ENCODE measurements at places on chromosomes 13 and 19. TPM values are rescaled to one million over a fixed set of nuclear protein-coding genes. Genes with fewer than 3 reads are reported as not detected.
A peak's percentile ranks its signal among the peaks of the same experiment; 100 is the strongest.

GRCh38 chr13:84605927-84606326 is 723.7 kb upstream of the SLITRK1 start:
- DNase-seq = no peak

DNA sequence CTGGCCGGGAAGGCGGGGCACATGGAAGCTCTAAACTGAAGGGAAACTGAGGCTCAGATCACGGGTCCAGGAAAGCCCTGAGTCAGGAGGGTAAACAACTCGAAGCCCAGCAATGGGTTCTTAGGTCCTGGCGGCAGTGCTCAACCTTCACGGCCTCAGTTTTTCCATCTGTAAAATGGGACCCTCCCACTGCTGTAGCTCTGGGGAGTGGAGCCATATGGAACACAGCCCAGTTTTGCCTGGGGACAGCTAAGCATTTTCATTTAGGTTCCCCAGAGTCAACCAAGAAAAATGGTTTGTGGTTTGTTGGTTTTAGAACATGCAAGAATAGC is 30.4 kb downstream of the CEBPG start:
- DNase-seq = peak; percentile 42

DNA sequence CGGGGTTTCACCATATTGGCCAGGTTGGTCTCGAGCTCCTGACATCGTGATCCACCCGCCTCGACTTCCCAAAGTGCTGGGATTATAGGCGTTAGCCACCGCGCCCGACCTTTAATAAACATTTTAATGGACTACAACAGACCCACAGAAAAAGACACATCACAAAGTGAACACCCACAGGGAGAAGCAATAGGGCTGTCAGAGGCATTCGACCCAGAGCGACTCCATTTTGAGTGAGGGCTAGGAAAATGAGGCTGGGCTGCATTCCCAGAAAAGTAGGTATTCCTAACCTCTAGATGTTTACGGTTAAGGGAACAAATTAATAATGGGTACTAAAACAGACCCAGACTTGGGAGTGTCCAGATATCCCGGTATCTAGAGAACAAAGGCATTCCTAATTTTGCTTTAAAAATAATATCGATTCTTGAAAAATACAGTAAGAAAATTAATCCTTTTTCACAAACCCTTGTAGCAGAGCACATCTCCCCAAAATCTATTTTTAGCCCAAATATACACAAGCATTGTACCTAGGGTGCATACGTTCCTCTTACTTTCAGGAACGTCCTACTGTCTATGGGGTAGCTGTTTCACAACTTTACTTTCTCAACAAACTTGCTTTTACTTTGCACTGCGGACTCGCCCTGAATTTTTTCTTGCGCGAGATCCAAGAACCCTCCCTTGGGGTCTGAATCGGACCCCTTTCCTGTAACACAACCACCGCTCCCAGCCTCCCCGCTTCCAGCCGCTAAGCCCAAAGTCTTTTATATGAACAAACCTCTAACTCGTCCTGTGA is 811 bp upstream of the ZNF8 start:
- no peak for DNase-seq

GRCh38 chr19:47309608-47310007 is at the start of gene C5AR1:
Gene C5AR1, plus strand, starts transcription at chr19:47309861. Its CDS starts 35 bp downstream, at chr19:47309896.
- peak; percentile 70 for DNase-seq

GRCh38 chr13:82688400-82688994 is 1193.8 kb downstream of the SLITRK1 start:
- DNase-seq = no peak

- no peak for DNase-seq
Observed at GRCh38 chr19:14078411-14078810, 5.8 kb downstream of the MISP3 start.

DNA sequence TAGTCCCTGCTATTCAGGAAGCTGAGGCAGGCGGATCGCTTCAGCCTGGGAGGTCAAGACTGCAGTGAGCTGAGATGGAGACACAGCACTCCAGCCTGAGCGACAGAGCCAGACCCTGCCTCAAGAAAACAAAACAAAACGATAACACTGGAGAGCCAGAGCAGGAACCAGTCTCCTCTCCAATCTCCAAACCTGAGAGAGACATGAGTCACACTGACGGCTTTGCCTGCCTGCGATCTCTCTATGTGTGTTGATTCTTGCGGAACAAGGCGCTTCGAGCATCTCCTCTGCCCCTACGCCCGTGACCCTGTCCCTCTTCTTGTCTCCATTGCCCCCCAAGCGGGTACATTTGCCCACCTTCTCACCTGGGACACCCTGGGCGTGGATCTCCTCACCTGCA is 15.6 kb downstream of the DPRX start:
- DNase-seq = no peak

DNA sequence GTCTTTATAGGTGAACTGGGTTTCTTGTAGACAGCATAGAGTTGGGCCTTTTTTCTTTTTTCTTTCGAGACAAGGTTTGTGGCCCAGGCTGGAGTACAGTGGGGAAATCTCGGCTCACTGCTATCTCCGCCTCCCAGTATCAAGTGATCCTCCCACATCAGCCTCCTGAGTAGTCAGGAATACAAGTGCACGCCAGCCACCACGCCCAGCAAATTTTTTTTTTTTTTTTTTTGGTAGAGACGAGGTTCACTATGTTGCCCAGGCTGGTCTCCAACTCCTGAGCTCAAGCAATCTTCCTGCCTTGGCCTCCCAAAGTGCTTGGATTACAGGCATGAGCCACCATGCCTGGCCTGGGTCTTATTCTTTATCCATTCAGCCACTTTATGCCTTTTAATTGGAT is 5.1 kb upstream of the CALM3 start:
- DNase-seq = no peak

GRCh38 chr13:111857846-111858560 is 208.9 kb upstream of the SOX1 start:
- DNase-seq = no peak

DNA sequence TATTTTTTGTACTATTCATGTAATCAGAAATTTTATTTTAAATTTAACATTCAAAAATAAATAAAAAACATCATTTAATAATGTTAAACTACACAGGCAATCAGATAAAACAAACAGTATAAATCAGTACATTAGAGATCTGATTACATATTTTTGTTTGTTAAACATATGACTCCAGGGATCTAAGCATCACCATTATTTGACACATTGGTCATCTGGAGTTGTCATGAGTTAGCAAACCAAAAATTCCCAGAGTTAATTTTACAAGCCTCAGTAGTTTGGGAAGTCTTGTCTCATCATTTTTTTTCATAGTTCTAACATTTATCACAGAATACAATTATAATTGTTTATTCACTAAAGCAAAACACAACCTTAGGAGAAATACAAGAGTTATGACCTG is 770.8 kb upstream of the SLITRK6 start:
- no peak for DNase-seq

DNA sequence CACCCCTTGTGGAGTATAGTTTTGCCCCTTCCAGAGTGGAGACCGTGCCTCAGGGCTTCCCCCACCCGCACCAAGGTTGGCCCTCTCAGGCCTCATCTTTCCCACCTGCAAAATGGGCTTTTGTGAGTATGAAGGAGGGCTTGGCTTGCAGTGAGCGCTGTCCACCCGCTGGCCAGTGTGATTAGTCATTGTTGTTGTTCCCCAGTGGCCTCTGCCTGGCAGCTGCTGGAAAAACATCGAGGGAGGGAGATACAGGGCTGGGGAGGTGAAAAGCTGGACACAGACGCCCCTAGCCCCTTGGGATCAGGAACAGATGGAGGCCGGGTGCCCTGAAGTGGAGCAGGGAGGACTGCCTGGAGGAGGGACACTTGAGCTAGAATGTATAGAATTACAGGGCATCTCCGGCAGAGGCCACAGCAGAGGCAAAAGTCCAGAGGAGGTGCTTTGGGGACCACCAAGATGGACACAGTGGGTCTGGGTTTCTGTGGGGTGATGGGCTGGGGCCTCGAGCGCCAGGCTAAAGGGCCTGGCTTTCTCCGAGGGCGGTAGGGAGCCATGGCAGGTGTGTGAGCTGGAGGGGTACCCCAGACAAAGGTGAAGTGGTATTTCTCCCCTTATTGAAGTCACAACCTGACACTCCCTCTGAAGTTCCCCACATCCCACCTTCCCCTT is 3.9 kb upstream of the IL12RB1 start:
- no peak for DNase-seq

GRCh38 chr19:1019980-1020867 is 699 bp downstream of the TMEM259 start:
- DNase-seq = no peak

CEACAM7 gene
- total RNA-seq = not detected

IFNL4 gene
- total RNA-seq = not detected

SLC25A42 gene
- 14.8 TPM for total RNA-seq

DNAJC15 gene
- total RNA-seq = 6.2 TPM

KBTBD7 gene
- total RNA-seq = 8.5 TPM

F2RL3 gene
- 2.5 TPM for total RNA-seq

ZNF799 gene
- 7.4 TPM for total RNA-seq

All from sciatic nerve (tissue), 2 donors.